ENCODE measurements at places on chromosomes 12 and 14. TPM values are rescaled to one million over a fixed set of nuclear protein-coding genes. Genes with fewer than 3 reads are reported as not detected.

The RNASE7 gene
- not detected for total RNA-seq

The ADAMTS20 gene
- total RNA-seq, result 0.24 TPM

The PTGES3 gene
- total RNA-seq, result 113 TPM

The PRIMA1 gene
- total RNA-seq, result not detected

The KRT80 gene
- 0.64 TPM for total RNA-seq

The CEP170B gene
- total RNA-seq, result 12.9 TPM

The KRT84 gene
- not detected for total RNA-seq

The BCL11B gene
- total RNA-seq, result 0.13 TPM

The ACTR6 gene
- 37.4 TPM for total RNA-seq

The SLC25A47 gene
- total RNA-seq, result 0.48 TPM

The KRT85 gene
- not detected for total RNA-seq

The MYH6 gene
- total RNA-seq, result not detected

Measured in epithelial cell of alveolus of lung (primary cell).